ENCODE measurements at places on chromosomes 12 and 14.

- DNase-seq, result no peak
Measured at GRCh38 chr14:104169005-104169698, 30.8 kb downstream of the KIF26A start.

- DNase-seq, result peak; percentile 73
Measured at GRCh38 chr12:75480469-75480949, at the start of gene GLIPR1. TSS of gene GLIPR1 (plus strand) at chr12:75480755. CDS start at chr12:75480881, 126 bp downstream.

- DNase-seq, result no peak
Measured at GRCh38 chr12:43856972-43857371, 21.1 kb downstream of the TMEM117 start.

- DNase-seq, result no peak
Measured at GRCh38 chr14:91899213-91899612, 31.9 kb upstream of the TC2N start.

GRCh38 chr12:5227708-5228373 is 184.2 kb downstream of the KCNA5 start:
- no peak for DNase-seq

GRCh38 chr14:69317102-69317755 is 57.3 kb downstream of the GALNT16 start:
- peak; percentile 54 for DNase-seq

All from thoracic aorta (tissue), 2 donors.